ENCODE measurements at places on chromosomes 7 and 10. TPM values are rescaled to one million over a fixed set of nuclear protein-coding genes. Genes with fewer than 3 reads are reported as not detected.

Gene SPDYE2
- polyA plus RNA-seq: not detected

Gene MRLN
- polyA plus RNA-seq: not detected

Gene CFAP43
- polyA plus RNA-seq: 0.38 TPM

Gene STEAP1
- 22.2 TPM for polyA plus RNA-seq

Gene ODAD2
- polyA plus RNA-seq: not detected

Gene ARHGAP22
- 0.05 TPM for polyA plus RNA-seq

Gene NKX1-2
- not detected for polyA plus RNA-seq

Gene ACSM6
- not detected for polyA plus RNA-seq

Gene LRRN3
- not detected for polyA plus RNA-seq

Gene AOC1
- not detected for polyA plus RNA-seq

Gene GPR37
- polyA plus RNA-seq: not detected

Gene UCMA
- polyA plus RNA-seq: not detected

Gene TSPAN33
- polyA plus RNA-seq: 16.5 TPM

Gene CCNY
- 48.2 TPM for polyA plus RNA-seq

Gene MYH16
- 0.25 TPM for polyA plus RNA-seq

Gene PARG
- 12.4 TPM for polyA plus RNA-seq

Gene SLC26A5
- polyA plus RNA-seq: 0.04 TPM

Gene CLRN3
- polyA plus RNA-seq: not detected

Gene ITGB1
- polyA plus RNA-seq: 182 TPM

Gene WNT16
- polyA plus RNA-seq: not detected

Gene CLIP2
- 9.2 TPM for polyA plus RNA-seq

Gene SUN3
- not detected for polyA plus RNA-seq

Gene DBNL
- 20.8 TPM for polyA plus RNA-seq

Gene BICC1
- polyA plus RNA-seq: 1.3 TPM

Gene OR9A2
- not detected for polyA plus RNA-seq

Gene TMEM178B
- polyA plus RNA-seq: 0.01 TPM

Gene NPFFR1
- not detected for polyA plus RNA-seq

Gene FEZF1
- not detected for polyA plus RNA-seq

Gene COL28A1
- 0.15 TPM for polyA plus RNA-seq

Gene HTR5A
- polyA plus RNA-seq: not detected

Gene PLXDC2
- 2.8 TPM for polyA plus RNA-seq

Gene NPC1L1
- 14.5 TPM for polyA plus RNA-seq

Gene DGKI
- polyA plus RNA-seq: not detected
